ENCODE measurements at places on chromosomes 16 and 17.

DNA sequence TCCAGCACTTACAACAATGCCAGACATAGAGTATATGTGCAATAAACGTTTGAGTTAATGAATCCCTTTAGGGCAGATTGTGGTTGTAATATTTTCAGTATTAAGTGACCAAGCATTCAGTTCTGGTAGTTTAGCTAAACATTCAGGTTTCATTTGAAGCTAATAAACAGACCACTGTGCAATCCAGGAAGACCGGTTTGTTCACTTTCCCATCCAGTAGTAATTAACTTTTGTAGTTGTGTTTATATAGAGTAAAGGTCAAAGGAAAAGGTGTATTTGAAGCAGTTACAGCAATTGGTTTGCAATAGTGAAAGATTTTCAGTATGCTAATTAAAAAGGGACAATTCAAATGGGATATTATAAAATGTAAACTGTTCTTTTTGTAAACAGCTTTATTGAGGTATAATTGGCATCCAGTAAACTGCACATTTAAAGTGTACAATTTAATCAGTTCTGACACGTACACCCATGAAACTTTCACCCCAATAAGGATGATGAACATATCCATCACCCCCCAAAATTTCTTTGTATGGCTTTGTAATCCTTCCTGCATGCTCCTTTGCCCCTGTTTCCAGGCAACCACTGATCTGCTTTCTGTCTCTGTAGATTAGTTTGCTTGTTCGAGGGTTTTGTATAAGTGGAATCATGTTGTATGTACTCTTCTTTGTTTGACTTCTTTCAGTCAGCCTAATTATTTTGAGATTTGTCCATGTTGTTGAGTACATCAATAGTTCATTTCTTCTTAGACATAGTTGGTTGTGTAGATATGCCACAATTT lies 26.3 kb downstream of the MRTFB start:
- no peak for DNase-seq

DNA sequence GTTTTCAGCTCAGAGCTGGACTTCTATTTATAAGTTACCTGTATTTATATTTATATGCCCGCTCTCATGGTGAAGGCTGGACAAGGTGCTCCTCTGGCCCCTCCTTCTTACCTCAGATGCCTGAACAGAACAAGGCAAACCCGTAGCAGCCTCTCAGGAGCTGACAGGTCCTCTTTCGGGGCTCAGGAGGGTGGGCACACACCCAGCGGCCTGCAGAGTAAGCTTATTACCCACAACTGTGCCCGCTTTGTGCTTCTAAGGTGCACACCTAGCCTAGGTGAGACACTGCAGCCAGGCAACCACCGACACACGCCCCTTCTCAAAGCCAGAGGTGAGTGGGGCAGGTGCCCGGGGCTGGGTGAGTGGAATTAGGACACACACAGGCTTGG lies 5.3 kb downstream of the NKIRAS2 start:
- DNase-seq, result no peak

GRCh38 chr16:84091460-84091859 lies 25.3 kb downstream of the MBTPS1 start:
- DNase-seq, result no peak

- DNase-seq, result no peak
Observed at GRCh38 chr16:72936408-72936807, 111.5 kb downstream of the ZFHX3 start.

GRCh38 chr17:1390432-1391367 lies 9.3 kb downstream of the YWHAE start:
- no peak for DNase-seq

DNA sequence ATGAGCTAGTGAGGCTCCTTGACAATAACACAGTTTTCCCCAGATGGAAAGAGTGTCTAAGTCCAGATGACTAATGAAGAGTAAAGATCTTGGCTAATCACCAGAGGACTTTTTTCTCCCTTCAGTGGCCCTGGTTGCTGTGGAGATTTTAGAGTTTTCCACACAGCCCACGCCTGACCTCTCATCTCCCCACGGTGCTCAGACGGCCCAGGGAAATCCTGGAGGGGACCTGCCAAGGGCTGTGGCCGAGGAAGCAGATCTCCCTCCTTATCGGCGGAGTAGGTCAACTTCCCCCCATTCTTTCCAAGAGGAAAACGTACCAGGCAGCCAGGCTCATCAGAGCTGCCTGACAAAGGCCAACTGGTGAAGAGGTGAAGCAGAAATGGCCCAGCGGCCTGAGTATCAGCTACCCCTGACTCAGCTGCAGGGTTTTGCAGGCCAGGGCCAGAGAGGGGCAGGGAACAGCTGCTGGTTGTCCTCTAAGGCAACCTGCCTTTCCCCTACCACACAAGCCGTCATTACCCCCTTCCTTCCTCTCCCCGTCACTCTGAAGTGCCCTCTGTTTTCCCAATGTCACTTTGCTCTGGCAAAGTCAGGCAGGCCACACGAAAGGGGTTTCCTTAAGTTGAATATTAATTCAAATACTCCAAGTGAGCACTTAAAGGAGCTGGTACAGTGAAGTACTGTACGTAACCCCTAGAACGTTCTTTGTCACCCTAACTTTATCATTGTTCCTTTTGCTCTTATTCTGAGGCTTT lies 140.2 kb upstream of the ADAMTS18 start:
- DNase-seq, result no peak

GRCh38 chr17:43199633-43200032 lies 12.0 kb upstream of the TMEM106A start:
- no peak for DNase-seq

DNA sequence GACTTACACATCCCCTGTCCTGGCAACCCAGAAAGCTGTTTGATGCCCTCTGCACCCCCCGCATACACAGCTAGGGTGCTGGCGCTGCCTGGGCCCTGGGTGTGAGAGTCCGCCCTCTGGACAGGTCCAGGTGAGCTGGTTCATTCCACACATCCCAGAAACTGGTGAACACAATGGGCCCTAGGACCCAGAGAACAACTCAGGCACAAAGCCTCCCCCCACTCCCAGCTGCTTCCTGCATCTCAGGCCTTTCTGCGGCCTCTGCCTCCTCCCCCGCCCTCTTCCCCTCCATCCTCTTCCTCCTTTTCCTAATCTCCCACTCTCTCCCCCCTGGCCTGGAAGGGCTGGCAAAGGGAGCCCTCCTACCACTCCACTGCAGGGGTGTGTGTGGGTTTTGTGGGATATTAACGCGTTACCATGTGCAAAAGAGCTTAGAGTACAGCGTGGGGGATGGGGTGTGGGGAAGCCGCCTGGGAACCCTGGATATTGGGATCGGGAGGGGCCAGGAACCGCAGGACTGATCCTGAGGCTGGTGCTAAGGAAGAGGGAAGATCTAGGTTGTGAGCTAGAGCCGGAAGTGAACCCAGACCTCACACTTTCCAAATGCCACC lies 1.6 kb upstream of the PPP1R9B start:
- DNase-seq, result peak; percentile 62

GRCh38 chr17:1718362-1719165 lies 5.9 kb upstream of the WDR81 start:
- DNase-seq, result no peak

DNA sequence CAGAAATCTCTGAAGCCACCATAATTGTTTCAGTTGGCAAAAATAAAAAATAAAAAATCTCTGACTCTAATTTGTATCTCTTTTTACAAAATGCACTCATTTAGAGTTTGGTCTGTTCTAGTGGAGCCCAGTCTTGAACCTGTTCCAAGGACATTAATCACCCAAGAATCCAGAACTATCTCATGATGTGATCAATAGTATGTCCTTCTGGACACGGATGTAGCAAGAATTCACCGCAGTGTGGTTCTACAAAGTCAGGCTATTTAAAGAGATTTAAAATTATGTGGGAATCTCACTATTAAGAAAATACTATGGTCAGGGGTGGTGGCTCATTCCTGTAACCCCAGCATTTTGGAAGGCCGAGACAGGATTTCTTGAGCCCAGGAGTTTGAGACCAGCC lies 21.8 kb upstream of the ANKFN1 start:
- no peak for DNase-seq
